ENCODE measurements at places on chromosomes 5 and 9. TPM values are rescaled to one million over a fixed set of nuclear protein-coding genes. Genes with fewer than 3 reads are reported as not detected.

Gene ASS1
- total RNA-seq, result 9.4 TPM

Gene KCTD16
- total RNA-seq, result 0.06 TPM

Gene IFNK
- not detected for total RNA-seq

Gene PDE8B
- total RNA-seq, result 0.35 TPM

Gene WDR31
- total RNA-seq, result 0.14 TPM

DNA sequence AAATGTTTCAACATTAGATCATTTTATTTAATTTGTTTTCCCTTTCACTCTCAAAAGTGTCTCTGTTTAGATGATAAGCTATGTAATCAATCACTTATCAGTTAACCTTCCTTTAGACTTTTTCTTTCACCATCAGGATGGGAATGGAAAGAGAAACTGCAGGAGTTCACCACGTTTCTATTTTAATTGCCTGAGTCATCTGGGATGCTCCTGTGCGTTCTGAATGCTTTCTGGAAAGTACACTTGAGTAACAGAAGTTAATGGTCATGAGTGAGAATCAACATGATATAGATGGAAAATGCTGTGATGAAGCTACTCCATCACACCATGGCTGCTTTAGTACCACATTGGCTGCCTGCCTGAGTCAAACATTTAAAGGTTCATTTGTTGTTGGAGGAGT, 783.3 kb upstream of the CDH9 start:
- no peak for DNase-seq

- DNase-seq, result peak; percentile 41
These were observed 189.8 kb downstream of the ADAMTS12 start for GRCh38 chr5:33701951-33702350.

DNA sequence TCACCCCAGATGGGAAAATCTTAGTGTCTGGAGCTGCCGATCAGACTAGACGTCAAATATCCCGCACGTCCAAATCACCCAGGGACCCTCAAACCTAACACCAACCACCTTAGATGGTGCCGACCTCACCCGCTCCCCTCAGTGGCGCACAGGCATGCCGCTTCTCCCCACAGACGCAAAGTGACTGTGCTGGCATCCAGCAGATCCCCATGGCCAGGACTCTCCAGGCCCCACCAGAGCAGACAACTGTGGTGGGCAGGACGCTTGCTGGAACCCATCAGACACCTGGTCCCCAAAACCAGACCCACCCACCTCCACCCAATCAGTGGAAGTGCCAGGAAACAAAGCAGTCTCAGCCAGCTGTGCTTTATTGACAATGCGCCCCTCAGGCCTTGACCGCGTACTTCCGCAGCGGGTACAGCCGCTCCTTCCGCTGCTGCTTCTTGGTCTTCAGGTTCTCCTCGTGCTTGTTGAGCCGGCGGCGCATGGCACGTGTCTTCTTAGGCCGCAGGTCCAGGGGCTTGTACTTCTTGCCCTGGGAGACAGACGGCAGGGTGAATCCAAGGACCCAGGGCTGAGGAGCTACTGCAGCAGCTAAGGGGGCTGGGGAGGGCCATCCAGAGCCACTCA, 4.1 kb downstream of the RPL35 start:
- DNase-seq, result no peak

GRCh38 chr5:25448646-25449045, 803.9 kb upstream of the CDH10 start:
- DNase-seq, result no peak

DNA sequence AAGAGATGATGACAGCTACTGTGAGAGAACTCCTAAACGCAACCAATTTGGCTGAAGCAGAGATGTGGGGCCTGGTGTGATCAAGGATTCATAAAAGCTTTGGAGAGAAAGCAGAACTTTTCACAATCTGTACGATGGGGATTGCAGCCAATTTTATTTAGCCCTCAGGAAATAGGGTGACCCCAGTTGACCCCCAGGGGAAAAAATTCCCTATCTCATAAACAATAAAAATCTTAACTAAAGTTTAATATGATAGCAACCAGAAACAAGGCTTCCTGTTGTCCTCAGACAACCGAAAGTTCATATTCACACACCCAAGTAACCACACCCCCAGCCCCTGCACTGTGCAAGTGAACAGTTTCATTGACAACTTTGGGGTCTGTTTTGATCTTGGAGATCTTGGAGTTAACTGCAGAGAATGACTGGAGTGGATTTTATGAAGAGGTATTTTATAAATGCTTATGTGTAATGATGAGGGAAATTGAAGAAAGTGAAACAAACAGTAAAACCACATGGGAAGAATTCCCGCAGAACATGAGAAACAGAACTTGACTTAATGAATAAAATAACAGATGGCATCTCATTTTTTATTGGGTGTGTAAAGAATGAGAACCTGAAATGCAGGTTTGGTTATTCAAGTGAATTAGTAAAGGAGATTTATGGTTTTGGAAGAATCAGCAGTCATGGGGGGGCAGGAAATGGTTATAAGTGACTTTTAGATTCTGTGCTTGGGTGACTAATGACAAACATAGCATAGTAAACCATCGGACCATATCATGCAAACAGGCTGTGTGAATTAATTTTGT, 94.5 kb downstream of the PDE4D start:
- peak; percentile 63 for DNase-seq

DNA sequence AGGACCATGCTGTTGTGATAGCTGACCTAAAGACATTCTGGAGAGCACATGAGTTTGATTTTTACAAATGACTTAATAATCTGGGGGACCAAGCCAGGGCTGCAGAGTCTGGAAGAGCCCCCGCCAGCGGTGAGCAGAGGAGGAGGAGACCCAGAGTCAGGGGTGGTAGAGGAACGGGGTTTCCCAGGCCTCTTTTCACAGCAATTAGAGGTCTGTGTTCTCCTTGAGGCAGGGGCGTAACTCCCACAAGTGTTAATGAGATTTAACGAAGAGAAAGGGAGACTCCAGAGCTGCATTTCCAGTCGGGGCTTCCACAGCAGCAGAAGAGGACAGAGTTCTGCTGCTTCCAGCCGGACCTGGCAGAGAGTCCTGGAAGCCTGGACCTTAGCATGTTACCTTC, 137.9 kb upstream of the SLC24A2 start:
- no peak for DNase-seq
